Muscle of leg (tissue), 16 donors: ENCODE measurements at places on chromosomes 12 and 14. TPM values are rescaled to one million over a fixed set of nuclear protein-coding genes. Genes with fewer than 3 reads are reported as not detected.

- no peak overlapping the region for H3K27ac ChIP-seq
- no peaks in the 10 kb centered on the region for H3K4me1 ChIP-seq
- H3K27me3 ChIP-seq, result no peaks in the 10 kb centered on the region
- no peak overlapping the region for H3K4me3 ChIP-seq
- H3K36me3 ChIP-seq, result no peaks in the 10 kb centered on the region
- DNase-seq, result peak; percentile 17
Observed at GRCh38 chr14:85142982-85143381, 387.0 kb upstream of the FLRT2 start.

Gene KLRF1
- not detected for polyA plus RNA-seq

Gene RNASE2
- polyA plus RNA-seq, result 1.9 TPM

GRCh38 chr14:37056473-37056872, 115.9 kb downstream of the SLC25A21 start:
- H3K4me3 ChIP-seq, result no peak overlapping the region
- no peak for DNase-seq
- no peaks in the 10 kb centered on the region for H3K4me1 ChIP-seq
- no peak overlapping the region for H3K27ac ChIP-seq
- H3K36me3 ChIP-seq, result no peaks in the 10 kb centered on the region
- H3K27me3 ChIP-seq, result no peaks in the 10 kb centered on the region

DNA sequence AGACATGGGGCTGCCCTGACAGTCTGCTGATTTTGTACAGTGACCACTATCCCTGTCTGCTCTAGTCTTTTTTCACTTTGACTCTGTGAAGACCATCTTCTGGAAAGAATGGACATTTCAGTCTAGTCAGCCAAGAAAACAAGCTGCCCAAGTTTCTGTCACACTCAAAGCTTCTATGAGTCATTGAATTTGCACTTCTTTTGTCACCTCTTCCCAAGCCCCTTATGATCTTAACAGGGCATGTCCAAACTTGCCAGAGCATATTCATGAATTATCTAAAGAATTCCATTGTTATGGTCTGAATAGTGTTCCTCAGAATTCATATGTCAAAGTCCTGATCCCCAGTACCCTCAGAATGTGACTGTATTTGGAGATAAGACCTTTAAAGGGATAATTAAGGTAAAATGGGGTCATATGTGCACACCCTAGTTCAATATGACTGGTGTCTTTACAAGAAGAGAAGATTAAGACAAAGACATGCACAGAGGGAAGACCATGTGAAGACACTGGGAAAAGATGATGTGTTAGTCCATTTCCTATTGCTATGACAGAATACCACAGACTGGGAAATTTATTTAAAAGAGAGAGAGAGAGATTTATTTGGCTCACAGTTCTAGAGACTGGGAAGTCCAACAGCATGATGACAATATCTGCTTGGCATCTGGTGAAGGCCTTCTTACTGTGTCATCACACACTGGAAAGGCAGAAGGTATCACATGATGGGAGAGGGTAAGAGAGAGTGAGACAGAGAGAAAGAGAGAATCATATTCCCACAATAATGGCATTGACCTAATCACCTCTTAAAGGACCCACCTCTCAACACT, 242.6 kb downstream of the BTG1 start:
- no peak overlapping the region for H3K4me3 ChIP-seq
- DNase-seq, result no peak
- no peaks in the 10 kb centered on the region for H3K27me3 ChIP-seq
- no peaks in the 10 kb centered on the region for H3K4me1 ChIP-seq
- no peak overlapping the region for H3K27ac ChIP-seq

- H3K27ac ChIP-seq, result no peak overlapping the region
- no peaks in the 10 kb centered on the region for H3K36me3 ChIP-seq
- no peaks in the 10 kb centered on the region for H3K27me3 ChIP-seq
- peak; percentile 61 for DNase-seq
- no peak overlapping the region for H3K4me3 ChIP-seq
Observed at GRCh38 chr14:65414961-65415589, 2.5 kb downstream of the FUT8 start.

DNA sequence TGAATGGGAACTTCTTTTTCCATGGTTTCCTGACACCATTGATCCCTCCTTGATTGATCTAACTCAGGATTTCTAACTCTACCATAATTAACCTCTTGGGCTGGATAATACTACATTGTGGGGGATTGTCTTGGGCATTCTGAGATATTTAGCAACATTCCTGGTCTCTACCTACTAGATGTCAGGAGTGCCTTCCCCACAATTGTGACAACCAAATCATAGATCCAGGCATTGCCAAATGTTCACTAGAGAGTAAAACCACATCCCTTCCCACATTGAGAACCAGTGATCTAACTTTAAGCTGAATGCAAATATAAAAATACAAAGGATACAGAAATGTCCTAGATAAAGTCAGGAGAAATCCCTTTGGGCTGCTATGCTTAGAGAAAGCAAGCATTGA, 36.9 kb upstream of the CCDC198 start:
- no peak overlapping the region for H3K27ac ChIP-seq
- no peaks in the 10 kb centered on the region for H3K4me1 ChIP-seq
- H3K36me3 ChIP-seq, result no peaks in the 10 kb centered on the region
- no peaks in the 10 kb centered on the region for H3K27me3 ChIP-seq
- H3K4me3 ChIP-seq, result no peak overlapping the region
- no peak for DNase-seq

GRCh38 chr12:96257550-96258103, 63.5 kb downstream of the ELK3 start:
- H3K4me3 ChIP-seq, result no peak overlapping the region
- peaks cover 26% of the 10 kb centered on the region for H3K4me1 ChIP-seq
- H3K36me3 ChIP-seq, result peaks cover 20% of the 10 kb centered on the region

Gene VDR
- 0.49 TPM for polyA plus RNA-seq

Gene EML5
- 0.79 TPM for polyA plus RNA-seq

DNA sequence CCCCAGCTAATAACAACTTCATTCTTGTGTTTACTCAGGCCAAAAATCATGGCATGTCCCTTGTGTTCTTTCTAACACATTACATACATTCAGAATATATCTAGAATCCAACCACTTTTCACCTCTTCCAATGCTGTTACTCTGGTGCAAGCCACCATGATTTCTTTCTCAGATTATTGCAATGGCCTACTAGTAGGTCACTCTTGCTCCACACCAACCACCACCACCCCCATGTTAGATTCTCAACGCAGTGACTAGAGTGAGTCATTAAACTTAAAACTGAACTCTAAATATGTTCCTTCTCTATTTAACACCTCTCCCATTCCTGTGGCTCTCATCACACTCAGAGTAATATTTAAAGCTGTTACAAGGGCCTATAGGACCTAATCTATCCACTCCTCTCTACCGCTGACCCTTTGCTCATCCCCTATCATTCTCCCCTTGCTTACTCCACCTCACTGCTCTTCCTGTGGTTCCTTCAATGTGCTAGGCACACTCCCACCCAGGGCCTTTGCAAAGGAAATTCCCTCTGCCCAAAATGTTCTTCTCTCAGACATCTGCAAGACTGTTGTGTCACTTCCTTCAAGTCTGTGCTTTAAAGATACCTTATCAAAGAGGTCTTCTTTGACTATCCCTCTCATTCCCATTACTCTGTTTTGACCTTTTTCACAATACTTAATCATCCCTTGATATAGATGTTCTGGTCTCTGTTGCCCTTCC, 6.6 kb downstream of the RTN1 start:
- no peak for DNase-seq
- no peaks in the 10 kb centered on the region for H3K36me3 ChIP-seq
- no peak overlapping the region for H3K27ac ChIP-seq
- H3K27me3 ChIP-seq, result peaks cover under 1% of the 10 kb centered on the region
- H3K4me3 ChIP-seq, result no peak overlapping the region

DNA sequence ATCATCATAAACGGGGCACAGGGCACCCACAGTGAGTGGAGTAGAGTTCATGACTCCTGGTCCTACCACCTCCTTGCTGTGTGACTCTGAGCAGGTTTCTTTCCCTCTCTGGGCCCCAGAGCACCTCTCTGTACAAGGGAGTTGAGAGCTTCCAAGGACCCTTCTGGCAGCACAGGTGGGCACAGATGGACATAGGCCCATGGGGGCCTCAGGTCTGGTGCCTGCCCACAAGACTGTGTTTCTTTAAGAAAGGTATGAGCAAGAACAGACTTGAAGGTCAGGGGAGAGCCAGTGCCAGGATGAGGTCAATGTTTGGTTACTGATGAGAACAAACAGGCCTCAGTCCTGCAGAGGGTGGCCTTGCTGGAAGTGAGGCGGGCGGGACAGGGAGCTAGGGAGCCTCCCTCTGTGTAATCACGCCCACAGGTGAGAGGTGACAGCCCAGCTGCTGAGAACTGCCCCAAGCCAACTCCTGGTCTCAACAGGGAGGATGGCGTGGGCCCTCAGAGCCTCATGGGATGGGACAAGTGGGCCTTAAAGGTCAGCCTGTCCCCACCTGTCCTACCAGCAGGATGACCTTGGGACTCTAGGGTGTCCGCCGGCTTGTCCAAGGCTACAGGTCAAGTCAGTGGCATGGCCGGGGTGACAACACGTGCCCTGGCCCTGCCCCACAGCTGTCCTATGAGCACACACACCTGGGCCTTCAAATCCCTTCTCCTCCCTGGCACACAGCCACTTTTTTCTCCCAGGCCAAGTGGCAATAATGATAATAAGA, 49.1 kb downstream of the CCDC85C start:
- no peak overlapping the region for H3K4me3 ChIP-seq
- H3K4me1 ChIP-seq, result peaks cover 4% of the 10 kb centered on the region
- no peak overlapping the region for H3K27ac ChIP-seq
- no peaks in the 10 kb centered on the region for H3K36me3 ChIP-seq
- no peak for DNase-seq
- no peaks in the 10 kb centered on the region for H3K27me3 ChIP-seq

Gene KRT6C
- polyA plus RNA-seq, result not detected

DNA sequence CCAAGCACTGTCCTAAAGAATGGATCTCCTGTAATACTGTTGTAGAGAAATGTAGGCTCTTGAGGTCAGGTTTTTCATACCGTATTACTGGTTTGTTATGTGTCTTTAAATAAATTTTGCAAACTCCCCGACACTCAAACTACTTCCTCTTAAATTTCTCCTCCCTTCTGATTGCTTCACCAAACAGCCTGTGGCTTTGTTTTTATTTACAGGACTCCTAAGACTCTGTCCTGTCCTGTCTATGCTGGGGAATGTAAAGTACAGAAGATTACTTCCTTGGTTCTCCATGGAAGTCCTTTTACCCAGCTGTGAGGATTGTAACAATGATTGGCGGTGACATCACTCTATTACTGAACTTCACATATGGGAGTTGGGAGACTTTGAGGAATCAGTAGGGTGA, 873.5 kb downstream of the DIO2 start:
- no peaks in the 10 kb centered on the region for H3K4me1 ChIP-seq
- H3K36me3 ChIP-seq, result no peaks in the 10 kb centered on the region
- no peak overlapping the region for H3K4me3 ChIP-seq
- no peak for DNase-seq
- no peak overlapping the region for H3K27ac ChIP-seq
